ENCODE measurements at places on chromosomes 4 and X.

DNA sequence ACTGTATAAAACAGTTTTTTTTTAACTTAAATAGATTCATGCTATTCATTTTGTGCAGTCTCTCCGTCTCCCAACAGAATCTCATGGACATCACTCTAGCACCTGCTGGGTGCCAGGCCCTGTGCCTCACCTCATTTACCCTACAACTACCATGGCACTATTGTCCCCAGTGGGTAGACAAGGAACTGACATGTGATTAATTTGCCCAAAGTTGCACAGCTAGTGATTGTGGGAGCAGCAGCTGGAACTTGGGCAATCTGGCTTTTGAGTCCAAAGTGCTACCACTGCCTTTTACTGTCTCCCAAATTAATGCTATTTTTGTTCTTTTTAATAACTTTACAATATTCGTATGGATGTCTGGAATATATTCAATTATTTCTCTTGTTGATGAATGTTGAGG is 11.2 kb upstream of the PGRMC2 start:
- DNase-seq: no peak

DNA sequence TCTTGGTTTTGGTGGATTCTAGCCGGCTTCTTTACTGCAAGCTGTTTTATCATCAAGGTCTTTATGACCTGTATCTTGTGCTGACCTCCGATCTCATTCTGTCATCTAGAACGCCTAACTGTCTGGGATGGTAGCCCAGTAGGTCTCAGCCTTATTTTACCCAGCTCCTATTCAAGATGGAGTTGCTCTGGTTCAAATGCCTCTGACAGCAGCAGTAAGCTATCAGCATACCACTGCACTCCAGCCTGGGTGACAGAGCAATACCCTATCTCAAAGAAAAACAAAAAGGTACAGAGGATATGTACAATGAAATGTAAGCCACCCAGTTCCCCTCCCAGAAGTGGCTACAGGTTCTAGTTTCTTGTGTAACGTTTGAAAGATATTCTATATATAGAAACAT is 36.1 kb downstream of the HERC6 start:
- DNase-seq: no peak

DNA sequence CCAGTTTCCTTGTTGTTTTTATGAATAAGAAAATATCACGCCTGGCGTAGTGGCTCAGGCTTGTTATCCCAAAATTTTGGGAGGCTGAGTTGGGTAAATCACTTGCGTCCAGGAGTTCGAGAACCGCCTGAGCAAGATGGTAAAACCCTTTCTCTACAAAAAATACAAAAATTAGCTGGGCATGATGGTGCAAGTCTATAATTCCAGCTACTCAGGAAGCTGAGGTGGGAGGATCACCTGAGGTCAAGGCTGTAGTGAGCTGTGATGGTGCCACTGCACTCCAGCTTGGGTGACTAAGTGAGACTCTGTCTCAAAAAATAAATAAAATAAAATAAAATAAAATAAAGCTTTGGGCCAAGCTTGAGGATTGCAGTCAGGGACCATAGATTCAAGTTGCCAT is 827.2 kb downstream of the FSTL5 start:
- no peak for DNase-seq

GRCh38 chr4:8234715-8235114 is 34.8 kb upstream of the HTRA3 start:
- DNase-seq: no peak

DNA sequence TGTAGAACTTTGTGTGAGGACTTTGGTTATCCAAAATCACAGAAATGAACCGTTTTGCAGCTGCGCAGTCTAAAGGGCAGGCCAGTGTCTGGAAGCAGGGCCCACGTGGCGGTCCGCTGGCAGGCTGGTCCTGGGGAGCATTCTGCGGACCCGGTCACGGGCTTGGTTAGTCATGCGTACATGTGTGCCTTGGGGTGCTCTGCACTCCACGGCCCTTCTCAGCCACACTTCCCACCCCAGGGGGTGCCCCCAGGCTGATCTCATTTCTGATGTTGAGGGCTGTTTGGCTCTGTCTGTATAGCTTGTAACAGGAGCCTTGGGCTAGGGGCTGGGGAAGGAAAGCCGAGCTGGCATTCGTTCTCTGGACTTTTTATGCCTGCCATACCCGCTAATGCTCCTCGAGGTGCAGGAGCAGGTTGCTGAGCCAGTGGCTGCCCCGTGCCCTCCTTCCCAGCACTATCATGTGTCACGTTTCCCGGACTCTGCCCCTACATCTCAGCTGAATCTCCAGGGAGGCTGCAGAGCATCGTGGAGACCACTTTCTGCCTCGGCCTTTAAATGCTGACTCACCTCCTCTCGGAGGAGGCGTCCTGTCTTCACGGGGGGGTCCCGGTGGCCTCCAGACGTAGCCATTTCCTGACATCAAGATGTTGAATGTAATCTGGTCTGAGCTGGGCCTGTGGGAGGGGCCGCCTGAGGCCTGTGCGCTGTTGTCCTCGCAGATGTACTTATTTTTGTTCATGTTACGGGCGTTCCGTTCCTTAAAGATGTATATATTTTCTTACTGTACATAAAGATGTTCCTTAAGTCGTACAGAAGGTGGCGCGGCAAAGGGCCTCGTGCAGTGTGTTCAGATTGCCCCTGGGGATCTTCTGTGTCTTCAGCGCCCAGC is 11.4 kb upstream of the TADA2B start:
- DNase-seq: no peak

GRCh38 chr4:86367577-86367976 is 7.7 kb upstream of the MAPK10 start:
- DNase-seq: no peak

- DNase-seq: no peak
Measured at GRCh38 chr4:162523171-162523570, 359.4 kb upstream of the FSTL5 start.

GRCh38 chrX:151806967-151807540 is 72.5 kb downstream of the CNGA2 start:
- DNase-seq: no peak

DNA sequence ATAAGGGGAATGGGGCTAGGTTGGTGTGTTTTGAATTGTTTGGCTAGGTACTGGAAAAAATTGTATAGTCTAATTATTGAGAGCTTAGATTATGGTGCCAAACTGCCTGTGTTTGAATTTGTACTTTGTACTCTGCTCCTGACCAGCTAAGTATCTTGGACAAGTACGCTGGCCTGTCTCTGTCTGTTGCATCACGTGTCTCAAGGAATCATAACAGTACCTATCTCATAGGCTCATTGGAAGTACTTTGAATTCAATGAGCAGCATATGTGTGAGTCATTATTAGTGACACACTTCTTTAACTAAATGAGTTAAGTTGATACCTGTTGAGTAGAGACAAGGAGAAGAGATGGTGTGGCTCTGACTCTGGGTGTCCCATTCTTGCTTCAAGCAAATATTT is 69.5 kb upstream of the MND1 start:
- DNase-seq: no peak
